Activated naive CD8-positive, alpha-beta T cell treated with anti-CD3 and anti-CD28 coated beads, Interleukin-2, amount 10 ng/mL, durations not matched to agents 7 days and 5 days (primary cell): ENCODE measurements at places on chromosomes 4 and X. TPM values are rescaled to one million over a fixed set of nuclear protein-coding genes. Genes with fewer than 3 reads are reported as not detected.

OPHN1 gene
- 0.44 TPM for total RNA-seq

PAK3 gene
- 0.44 TPM for total RNA-seq

SHROOM4 gene
- not detected for total RNA-seq

TBC1D25 gene
- total RNA-seq = 22.6 TPM

SSX4B gene
- total RNA-seq = not detected

ARMCX5 gene
- 7.1 TPM for total RNA-seq
